ENCODE measurements at places on chromosomes 7 and 10.

- DNase-seq, result no peak
These were observed 25.9 kb downstream of the CYP17A1 start for GRCh38 chr10:102811346-102811745.

- no peak for DNase-seq
These were observed 524.4 kb downstream of the SDK1 start for GRCh38 chr7:3825491-3825890.

- no peak for DNase-seq
These were observed 110.7 kb downstream of the INHBA start for GRCh38 chr7:41592236-41592635.

- DNase-seq, result no peak
These were observed 262.8 kb downstream of the DGKB start for GRCh38 chr7:14639801-14640200.

DNA sequence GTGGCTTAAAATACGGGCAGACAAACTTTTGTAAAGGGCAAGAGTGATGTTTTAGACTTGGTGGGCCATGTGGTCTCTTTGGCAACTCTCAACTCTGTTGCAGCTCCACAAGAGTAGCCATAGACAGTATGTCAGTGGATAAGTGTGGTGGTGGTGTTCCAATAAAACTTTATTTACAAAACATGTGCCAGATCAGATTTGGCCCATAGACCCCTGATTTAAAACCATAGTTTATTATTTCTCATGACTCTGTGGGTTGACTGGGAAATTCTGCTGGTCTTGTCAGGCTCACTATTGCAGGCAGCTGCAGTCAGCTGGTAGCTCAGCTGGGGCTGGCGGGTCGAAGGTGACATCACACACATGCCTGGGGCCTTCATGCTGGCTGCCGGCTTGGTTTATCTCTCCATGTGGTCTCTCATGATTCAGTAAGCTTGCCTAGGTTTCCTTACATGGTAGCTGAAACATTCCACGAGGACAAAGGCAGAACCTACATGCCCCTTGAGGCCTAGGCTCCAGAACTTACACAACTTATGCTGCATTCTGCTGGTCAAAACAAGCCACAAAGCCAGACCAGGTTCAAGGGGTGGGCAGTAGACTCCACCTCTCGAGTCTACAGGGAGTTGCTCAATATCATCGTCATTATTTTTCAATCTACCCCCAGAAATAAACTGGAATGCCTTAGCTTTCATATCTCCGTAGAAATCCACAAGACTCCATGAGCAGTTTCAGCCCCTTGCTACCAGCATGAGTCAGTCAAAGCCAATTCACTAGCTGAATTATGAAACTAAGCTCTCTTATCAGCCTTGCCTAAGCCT lies 245.7 kb downstream of the WDR11 start:
- no peak for DNase-seq

DNA sequence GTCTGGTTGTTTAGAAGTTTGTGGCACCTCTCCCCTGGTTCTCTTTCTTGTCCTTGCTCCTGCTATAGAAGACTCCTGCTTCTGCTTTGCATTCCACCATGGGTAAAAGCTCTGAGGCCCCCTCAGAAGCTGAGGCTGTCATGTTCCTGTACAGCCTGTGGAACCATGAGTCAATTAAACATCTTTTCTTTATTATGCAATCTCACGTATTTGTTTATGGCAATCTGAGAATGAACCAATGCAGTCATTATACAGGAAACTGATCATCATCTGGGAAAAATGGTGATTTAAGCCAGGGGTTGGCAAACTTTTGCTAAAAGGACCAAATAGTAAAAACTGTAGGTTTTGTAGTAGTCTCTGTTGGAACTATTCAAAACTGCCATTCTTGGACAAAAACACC lies 175.4 kb downstream of the CSTF2T start:
- no peak for DNase-seq

GRCh38 chr7:156559001-156559400 lies 81.6 kb upstream of the RNF32 start:
- no peak for DNase-seq
